ENCODE measurements at places on chromosomes 6 and 20. TPM values are rescaled to one million over a fixed set of nuclear protein-coding genes. Genes with fewer than 3 reads are reported as not detected.
A peak's percentile ranks its signal among the peaks of the same experiment; 100 is the strongest.

DNA sequence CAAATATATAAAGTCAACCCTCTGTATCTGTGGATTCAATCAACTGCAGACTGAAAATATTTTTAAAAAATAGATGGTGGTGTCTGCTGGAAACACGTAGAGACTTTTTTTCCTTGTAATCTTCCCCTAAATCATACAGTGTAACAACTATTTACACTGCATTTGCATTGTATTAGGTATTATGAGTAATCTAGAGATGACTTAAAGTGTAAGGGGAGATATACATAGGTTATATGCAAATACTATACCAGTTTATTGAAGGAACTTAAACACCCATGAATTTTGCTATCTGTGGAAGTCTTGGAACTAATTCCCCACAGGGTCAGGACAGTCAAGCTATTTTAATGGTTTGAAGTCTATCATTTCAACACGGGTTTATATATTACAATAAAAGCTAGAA is 10.2 kb downstream of the HDAC2 start:
- DNase-seq, result no peak

GRCh38 chr6:115004204-115004603 is 661.4 kb upstream of the HS3ST5 start:
- DNase-seq, result no peak

DNA sequence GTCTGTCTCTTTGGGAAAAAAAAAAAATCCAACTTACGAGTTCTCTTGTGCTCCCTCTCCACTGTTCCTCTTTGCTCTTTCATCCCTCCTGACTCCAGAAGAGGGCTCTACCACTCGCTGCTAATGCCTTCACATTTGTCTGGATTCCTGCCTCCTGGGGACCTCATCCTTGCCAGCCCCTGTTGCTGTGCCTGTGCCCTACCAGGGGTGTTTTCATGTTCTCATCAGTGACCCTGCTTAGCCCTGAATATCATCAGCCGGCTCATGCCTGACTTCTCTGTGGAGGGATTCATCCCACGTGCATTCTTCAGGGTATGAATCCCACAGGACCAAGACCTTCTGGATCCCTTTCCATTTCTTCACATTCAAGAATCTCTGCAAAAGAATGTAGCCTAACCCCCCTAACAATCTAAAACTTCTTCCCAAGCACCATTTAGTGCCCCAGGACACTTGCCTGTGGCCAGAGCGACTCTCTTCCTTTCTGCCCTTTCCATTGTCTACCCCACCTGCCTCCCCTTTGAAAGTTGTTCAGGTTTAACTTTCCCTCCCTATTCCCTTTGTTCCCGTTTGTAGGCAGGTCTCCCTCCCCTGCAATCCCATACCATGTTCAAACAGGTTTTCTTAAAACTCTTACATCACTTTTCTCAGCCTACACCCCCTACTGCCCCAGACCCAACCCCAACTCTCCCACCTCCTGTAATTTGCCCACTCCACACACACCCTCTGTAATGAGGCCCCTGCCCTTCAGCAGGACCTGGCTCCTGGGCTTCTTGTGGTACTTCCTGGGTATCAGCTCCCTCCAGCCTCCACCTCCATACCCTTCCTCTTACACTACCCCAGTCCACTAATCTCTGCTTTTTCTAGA is 50.2 kb downstream of the RREB1 start:
- no peak for DNase-seq

DDO gene
- total RNA-seq, result 0.89 TPM

- peak; percentile 14 for DNase-seq
Observed at GRCh38 chr6:159842035-159842434, 42.0 kb downstream of the PNLDC1 start.

DNA sequence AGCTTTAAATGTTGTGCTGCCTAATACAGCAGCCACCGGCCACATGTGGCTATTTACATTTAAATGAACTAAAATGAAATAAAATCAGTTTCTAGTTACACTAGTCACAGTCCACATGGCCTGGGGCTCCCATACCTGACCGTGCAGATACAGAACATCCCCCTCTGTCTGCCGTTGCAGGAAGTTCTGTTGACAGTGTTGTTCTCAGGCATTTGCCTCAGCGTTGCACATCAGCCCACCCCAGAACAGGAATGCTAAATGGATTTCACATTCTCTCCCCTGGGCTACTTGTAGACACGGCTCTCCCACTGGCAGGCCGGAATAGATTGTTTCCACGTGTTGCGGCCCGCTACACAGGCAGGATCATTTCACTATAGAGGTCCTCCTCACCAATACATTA is 26.3 kb downstream of the JAG1 start:
- DNase-seq, result no peak

GRCh38 chr20:54048481-54048880 is 21.9 kb downstream of the BCAS1 start:
- no peak for DNase-seq

DNA sequence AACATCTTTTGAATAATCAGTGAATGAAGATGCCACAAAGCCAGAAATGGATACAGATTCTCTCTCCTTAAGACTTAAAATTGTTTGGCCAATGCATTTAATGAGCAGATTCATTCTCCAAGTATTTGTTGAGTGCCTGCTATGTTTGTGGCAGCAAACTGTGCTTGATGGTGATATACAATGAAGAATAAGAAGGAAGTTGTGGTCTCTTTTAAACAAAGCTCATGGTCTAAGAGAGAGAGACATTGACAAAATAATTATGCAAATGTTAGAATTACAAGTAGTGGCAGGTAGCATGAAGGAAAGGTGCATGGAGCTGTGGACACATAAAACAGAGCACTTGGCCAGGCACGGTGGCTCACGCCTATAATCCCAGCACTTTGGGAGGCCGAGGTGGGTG is 28.3 kb downstream of the NFATC2 start:
- no peak for DNase-seq

DNA sequence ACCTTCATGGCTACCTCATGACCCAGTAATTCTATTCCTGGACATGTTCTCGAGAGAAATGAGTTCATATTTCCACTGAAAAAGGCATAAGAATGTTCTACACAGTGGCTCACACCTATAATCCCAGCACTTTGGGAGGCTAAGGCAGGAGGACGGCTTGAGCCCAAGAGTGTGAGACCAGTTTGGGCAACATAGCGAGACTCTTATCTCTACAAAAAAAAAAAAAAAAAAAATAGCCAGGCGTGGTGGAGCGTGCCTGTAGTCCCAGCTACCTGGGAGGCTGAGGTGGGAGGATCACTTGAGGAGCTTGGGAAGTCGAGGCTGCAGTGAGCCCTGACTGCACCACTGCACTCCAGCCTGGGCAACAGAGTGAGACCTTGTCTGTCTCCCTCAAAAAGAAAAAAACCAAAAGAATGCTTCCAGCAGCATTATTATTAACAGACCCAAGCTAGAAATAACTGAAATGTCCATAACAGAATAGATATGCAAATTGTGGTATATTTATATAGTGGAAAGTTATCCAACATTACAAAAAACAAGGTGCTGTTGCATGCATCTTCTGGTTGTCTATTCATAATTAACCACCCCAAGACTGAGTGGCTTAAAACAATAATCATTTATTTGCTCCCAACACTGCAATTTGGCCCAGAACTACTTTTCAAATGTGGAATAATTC is 9.4 kb upstream of the RAB44 start:
- DNase-seq, result no peak

GPLD1 gene
- 0.63 TPM for total RNA-seq

MATN4 gene
- total RNA-seq, result not detected

GRCh38 chr20:53069132-53069531 is 97.0 kb downstream of the TSHZ2 start:
- DNase-seq, result no peak

- peak; percentile 70 for DNase-seq
Observed at GRCh38 chr6:28980852-28981430, 24.2 kb downstream of the ZNF311 start.

DNA sequence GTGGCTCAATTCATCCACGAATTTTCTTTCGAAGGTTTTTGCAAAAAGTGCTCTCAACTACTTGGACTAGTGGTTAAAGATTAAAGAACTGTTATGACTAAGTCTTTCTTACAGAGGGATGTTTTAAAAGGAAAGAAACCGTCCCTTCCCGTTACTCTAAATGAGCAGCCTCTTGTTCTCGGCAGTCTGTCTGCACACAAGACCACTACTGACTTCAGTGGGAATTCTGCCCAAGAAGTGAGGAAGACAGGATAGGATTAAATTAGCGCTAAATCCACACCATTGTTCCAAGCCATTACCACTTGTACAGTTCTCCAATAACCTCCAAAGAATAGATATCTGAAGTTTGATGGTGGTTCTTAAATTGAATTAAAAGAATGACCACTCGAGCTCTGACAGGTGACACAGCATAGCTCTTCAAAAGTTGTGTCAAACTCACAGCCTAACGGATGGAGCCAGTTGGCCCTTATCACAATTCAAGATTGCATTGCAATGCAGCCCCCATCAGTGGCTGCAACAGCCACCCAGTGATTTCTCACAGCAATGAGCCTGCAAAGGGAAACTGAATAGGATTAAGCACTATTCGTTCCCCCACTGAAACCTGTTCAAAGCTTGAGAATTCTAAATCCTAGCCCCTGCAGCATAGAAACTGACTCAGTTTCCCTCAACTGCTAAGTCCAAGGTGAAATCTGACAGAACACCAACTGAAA is 1.8 kb downstream of the EPB41L2 start:
- DNase-seq, result no peak

C20orf204 gene
- 0.87 TPM for total RNA-seq

TP53TG5 gene
- not detected for total RNA-seq

DNA sequence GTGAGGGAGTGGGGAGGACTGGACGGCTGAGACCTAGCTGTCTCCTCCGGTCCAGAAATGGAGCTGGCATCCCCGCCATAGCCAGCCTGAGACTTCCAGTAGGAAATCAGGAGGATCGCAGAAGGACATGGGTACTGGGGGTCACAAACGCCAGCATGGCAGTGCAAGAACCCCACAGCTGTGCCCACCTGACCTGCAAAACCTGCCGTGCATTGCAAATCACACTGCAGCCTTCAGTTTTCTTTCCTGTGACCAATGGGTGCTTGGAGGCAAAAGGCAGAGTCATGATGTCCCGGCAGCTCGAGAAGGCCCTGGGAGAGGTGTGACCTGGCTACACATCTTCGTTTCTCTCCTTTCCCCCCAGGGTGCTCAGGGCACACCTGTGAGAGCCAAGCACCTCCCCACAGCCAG is 23.3 kb upstream of the PHACTR3 start:
- no peak for DNase-seq

GRCh38 chr20:63315240-63315689 is 22.3 kb downstream of the COL20A1 start:
- no peak for DNase-seq

BPIFA2 gene
- total RNA-seq, result not detected

- no peak for DNase-seq
Observed at GRCh38 chr20:1203630-1204029, 376 bp downstream of the C20orf202 start.

DNA sequence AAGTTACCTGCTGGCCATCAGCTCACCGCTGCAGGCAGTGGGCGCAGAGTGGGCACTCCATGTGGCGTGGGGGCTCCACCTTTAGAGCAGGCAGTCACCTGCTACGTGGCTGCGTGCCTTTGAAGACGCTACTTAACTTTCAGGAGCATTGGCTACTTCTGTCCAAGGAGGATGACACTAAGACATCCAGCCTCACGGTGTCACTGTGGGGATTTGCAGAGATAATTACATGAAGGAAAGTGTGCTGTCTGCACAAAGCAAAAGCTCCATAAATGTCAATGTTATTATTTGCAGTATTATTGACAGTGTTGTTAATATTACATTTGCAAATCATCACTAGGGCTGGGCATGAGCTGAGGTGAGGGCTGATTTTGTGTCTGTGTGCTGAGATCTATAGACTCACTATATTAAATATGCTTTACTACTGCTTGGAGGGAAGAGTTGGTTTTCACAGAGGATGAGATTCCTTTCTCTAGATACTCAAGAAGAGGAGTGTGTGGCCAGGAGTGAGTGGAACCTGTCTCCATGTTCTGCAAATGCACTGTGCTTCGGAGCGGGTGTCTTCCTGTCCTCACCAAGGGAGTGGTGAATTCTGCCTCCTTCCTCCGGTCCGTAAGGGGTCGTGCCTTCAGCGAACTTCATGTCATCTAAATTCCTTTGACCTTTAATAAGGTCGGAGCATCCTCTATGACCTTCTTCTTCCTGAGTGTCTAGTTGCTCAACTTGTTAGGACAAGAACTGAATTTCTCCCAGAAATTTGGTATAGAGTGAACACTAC is 165.8 kb upstream of the SYNDIG1 start:
- no peak for DNase-seq

- DNase-seq, result no peak
Observed at GRCh38 chr6:134753001-134753400, 196.9 kb downstream of the ALDH8A1 start.

DNA sequence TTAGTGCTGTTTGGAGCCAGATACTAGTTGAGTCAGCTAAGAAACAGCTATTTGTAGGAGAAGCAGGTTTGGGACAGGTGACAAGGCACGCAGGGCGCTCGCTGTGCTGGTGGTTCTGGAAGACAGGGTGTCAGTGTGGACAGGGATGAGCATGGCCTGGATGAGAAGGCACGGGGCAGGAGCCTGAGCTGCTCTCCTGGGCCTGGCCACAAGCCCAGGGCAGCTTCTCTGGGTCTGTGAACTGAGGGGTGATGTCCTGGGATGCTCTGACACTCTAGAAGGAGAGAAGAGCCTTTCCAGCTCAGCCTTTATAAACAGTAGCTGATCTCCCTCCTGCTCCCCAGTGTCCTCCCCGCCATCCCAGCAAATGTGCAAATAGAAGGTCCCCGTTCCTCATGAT is 37.9 kb downstream of the PLG start:
- DNase-seq, result no peak

UNC5CL gene
- not detected for total RNA-seq

- no peak for DNase-seq
Observed at GRCh38 chr20:58555078-58555765, 40.0 kb upstream of the APCDD1L start.

DNA sequence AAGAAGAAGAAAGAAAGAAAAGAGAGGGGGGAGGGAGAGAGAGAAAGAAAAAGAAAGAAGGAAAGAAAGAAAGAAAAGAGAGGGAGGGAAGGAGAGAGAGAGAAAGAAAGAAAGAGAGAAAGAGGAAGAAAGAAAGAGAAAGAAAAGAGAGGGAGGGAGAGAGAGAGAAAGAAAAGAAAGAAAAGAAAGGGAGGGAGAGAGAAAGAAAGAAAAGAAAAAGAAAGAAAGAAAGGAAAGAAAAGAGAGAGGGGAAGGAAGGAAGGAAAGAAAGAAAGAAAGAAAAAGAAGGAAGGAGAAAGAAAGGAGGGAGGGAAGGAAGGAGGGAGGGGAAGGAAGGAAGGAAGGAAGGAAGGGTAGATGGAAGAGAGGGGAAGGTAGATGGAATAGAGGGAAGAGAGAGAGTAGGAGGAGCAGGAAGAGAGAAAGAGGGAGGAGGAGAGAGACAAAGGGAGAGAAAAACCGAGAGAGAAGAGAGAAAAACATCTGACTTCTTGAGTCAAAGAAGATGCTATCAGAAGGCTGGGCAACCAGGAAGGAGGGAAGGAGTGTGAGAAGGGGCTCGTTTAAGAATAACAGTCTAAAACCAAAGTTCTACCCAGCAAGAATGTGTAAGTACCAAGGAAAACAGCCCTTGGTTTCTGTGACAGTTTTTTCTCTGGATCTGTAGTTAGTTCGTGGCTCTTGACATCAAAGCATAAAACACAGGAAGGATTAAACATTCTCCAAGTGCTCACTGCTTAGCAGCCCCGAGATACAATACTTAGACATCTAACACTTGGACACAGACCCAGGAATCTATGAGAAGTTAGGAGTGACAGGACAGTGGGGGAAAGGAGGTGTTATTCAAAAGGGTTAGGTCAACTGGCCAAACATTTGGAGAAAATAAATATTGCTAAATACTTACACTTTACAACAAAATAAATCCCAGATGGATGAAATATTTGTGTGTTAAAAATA is 131.9 kb upstream of the STMND1 start:
- DNase-seq, result no peak

TBC1D20 gene
- 24.6 TPM for total RNA-seq

Data from NCI-H460 (cell line).